ENCODE measurements at places on chromosomes 16 and 17.

DNA sequence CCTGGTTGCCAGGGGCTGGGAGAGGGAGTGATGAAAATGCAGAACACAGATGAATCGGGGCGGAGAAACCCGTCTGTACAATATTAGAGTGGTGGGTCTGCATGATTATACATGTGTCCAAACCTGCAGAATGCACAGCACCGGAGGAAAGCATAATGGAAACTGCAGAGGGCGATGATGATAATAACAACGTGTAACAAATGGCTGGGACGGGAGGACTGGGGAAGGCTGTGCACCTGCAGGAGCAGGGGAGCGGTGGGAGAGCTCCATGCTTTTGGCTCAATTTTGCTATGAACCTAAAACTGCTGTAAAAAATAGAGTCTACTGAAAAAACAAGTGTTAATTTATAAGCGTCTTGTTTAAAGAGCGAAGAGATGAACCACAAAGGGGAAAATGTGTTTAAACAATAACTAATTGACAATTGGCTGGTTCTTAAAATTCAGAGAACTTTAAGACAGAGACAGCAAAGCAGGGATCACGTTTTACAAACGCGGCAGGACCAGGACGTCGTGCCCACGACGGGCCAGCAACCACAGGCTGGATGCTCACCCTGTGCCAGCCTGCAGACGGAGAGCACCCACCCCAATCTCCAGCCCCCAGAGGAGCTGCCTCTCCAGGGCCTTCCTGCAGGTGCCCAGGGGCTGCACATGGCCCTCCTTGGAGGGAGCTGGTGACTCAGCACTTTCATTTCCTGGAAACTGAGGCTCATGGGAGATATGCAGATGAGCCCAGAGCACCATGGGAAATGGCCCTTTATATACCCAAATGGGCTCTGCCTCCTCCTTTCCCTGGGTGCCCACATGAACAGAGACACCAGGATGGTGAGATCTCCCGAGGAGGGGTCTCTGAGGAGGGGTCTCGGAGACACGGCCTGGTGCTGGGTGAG, at the start of gene TEX19:
Gene TEX19 (plus strand): TSS at position 783 of the 886 bp plus-strand sequence. CDS start 2,904 bp downstream, outside the sequence.
- DNase-seq = no peak

DNA sequence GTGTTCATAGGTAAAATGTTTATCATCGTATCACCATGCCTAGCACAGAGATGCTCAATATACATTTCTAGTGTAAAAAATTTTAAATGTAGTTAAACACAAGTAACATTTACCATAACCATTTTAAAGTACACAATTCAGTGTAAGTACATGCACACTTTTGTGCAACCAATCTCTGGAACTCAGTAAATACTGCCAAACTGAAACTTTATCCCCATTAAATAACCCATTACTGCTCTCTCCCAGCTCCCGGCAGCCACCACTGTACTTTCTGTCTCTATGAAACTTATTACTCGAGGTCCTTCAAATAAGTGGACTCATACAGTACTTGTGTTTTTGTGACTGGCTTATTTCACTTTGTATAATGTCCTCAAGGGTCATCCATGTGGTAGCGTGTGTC, 29.0 kb downstream of the RMI2 start:
- DNase-seq = no peak

DNA sequence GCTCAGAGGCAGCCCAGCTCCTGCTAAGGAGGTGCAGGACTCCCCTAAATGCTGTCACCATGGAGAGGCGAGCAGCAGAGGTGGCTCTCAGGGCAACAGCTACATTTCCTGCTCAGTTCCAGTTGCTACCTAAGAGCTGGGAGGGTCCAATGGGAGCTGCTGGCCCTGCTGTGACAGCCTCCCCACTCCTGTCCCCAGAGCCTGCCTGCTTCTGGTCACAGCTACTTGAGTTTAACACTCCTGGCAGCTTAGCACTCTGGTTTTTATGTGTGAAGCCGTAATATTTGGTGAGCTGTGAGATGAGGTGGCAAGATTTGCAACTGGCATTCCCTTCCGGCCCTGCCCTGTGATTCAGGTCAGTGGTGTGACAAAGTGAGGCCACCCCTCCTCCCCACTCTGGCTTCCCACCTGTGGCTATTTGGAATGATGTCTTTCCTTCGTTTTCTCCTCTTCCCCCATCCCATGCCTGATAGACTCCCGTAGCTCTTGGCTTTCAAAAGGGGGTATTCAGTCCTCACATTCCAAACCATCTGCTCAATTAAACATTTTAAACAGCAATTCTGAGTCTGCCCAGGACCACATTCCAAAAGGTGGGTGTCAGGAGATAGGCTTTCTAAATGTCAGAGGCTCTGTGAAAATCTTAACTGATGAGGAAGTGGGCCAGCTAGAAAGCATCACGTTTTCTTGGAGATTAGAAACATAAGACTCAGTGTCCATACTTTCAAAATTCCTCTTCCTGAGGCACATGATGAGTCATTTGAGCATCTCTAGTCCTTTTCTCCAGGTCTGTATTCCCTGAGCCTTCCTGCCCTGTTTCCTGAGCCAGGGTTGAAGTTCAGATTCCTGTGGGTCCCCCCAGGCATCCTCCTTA, 42.6 kb upstream of the SKAP1 start:
- DNase-seq = peak; percentile 65

- DNase-seq = peak; percentile 99
Observed at GRCh38 chr16:85395207-85395912, 217.8 kb upstream of the GSE1 start.

DNA sequence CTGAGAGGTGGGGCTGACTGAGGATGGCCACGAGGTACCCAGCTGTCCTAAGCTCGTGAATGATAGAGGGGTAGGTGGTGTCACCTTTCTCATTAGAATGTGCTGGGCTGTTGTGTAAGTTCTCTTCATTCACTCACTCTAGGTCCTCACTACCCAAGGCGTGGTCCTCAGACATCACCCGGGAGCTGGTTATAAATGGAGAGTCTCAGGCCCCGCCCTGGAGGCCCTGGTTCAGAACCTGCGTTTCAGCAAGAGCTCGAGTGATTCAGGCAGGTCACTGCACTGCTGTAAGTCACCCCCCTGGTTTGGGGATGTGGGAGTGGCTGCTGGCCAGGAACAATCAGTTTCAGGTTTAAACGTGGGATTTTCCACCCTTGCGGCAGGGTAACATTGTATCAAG, 139.8 kb downstream of the FOXL1 start:
- DNase-seq = no peak

DNA sequence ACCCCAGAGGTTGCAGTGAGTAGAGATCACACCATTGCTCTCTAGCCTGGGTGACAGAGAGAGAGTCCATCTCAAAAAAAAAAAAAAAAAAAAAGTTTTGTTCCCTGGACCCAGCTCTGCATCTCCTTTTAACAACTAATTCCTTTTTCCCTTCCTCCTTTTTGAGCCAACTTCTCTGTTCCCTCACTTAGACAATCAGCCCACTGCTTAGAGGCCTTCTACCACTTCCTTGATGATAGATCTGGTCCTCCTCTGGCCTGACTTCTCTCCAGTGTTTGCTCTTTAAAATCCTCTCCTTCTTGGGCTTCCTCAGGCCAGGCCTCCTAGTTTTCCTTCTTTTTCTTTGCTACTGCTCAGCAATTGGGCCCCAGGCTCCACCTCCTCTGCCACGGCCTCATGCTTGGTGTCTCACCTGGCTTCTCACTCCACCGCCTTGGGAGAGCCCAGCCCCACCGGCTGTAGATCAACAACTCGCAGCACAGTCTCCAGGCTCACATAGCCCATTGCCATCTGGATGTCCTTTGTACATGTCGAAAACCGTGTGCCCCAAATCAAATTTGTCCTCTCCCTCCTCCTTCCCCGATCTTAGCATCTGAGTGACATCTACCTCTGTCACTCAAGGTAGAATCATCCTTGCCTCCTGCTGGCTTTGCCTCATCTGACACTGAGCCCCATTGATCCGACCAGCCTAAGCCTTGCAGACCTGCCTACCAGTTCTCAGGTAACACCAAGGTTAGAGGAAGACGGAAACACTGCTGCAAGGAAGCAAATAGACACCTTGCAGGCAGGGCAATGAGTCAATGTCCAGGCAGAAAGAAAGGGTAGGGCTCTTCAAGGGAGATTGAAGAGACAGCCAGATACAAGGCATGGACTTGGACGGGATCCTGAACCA, 17.4 kb downstream of the ARHGAP27 start:
- no peak for DNase-seq

GRCh38 chr16:48047720-48048119, 108.1 kb downstream of the ABCC12 start:
- DNase-seq = no peak

DNA sequence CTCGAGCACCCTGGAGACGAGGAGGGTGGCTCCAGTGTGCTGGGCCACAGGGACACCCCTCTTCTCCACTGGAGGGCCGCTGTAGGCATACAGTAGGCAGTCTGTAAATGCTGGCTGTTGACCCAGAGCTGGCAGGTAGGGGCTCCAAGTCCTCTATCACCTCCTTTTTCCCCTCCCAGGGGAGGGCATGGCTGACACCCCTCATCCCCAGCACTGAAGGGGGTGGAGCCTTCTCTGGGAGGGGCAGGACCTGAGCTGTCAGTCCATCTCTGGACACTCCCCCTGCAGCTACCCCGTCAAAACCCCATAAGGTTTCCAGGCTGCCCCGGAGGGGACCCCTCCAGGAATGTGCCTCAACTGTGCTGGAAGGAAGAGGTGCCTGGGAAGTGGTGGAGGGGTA, 2.4 kb downstream of the KCNJ12 start:
- DNase-seq = no peak

- no peak for DNase-seq
Observed at GRCh38 chr16:67579686-67580085, 17.4 kb downstream of the CTCF start.

GRCh38 chr17:39606434-39607056, 1.2 kb downstream of the NEUROD2 start:
- no peak for DNase-seq

- no peak for DNase-seq
Observed at GRCh38 chr17:82177276-82177675, 35.4 kb downstream of the CCDC57 start.

- no peak for DNase-seq
Observed at GRCh38 chr17:56983366-56983765, 5.4 kb downstream of the SCPEP1 start.

GRCh38 chr17:21191698-21192097, 22.3 kb downstream of the TMEM11 start:
- DNase-seq = no peak

GRCh38 chr16:57897053-57897784, 73.7 kb downstream of the CNGB1 start:
- DNase-seq = no peak

DNA sequence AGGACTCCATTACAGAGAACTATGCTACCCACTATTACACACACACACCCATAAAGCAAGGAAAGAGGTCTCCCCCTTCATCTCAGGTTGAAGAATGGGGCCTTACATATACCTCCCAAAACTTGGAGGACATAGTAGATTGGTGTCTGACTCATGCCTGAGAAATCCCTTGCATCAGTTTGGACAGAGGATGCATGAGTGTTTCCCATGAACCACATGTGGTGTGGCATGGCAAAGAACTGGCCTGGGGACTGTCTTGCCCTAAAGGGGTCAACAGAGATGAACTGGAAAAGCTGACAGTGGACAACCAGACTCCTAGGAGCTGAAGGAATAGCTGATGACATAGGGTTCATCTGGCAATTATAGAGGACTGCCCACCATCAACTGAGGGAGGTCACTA, 54.0 kb downstream of the DYNLRB2 start:
- DNase-seq = peak; percentile 50

GRCh38 chr16:74497761-74498160, 76.5 kb upstream of the CLEC18B start:
- DNase-seq = no peak

DNA sequence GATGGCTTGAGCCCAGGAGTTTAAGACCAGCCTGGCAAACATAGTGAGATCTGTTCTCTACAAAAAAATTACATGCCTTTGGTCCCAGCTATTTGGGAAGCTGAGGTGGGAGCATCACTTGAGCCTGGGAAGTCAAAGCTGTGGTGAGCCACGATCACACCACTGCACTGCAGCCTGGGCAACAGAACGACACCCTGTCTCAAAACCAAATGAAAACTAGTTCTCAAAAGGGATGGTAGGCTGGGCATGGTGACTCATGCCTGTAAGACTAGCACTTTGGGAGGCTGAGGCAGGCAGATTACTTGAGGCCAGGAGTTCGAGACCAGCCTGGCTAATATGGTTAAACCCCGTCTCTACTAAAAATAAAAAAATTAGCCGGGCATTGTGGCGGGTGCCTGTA, 31.1 kb downstream of the PPM1D start:
- DNase-seq = no peak

- peak; percentile 63 for DNase-seq
Observed at GRCh38 chr16:83813823-83814658, 6.3 kb downstream of the HSBP1 start.

DNA sequence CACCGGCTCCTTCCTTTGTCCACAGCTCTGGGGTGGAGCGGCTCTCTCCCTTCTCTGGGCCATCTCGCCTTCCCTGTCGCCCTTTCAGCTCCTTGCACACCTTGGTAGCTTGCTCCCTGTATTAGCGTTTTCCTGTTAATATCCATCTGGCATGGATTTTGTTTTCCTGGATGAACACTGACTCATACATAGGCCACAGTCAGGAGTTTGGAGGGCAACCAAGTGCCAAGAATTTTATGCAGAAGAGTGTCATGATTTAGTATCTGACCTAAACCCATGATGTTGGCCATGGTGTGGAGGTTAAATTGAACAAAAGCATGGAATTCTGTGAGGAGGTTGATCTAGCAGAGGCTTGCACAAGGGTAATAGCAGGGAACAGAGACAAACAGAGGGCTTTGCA, 180.9 kb downstream of the AIPL1 start:
- DNase-seq = no peak

GRCh38 chr17:52410781-52411180, 252.3 kb upstream of the CA10 start:
- DNase-seq = no peak

GRCh38 chr17:64115822-64116534, 14.0 kb downstream of the ERN1 start:
- DNase-seq = peak; percentile 62

GRCh38 chr17:49556223-49556943, 19.3 kb upstream of the NXPH3 start:
- peak; percentile 74 for DNase-seq

DNA sequence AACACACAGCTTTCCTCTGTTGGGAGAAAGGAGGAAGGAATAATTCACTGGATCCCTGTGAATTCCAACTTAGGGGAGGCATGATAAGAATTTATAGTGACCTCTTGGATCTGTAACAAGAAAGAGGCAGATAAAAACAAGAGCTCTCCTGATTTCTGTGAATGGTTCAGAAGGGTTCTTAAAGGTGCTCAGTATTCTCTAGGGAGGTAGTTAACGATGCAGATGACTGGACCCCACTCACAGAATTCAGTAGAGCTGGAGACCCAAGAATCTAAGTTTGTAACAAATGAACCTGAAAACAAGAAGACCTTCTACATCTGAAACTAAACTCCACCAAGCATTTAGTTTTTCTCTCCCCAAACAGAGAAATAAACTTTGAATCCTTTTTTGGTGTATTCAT, 8.6 kb downstream of the ZNRF1 start:
- no peak for DNase-seq

DNA sequence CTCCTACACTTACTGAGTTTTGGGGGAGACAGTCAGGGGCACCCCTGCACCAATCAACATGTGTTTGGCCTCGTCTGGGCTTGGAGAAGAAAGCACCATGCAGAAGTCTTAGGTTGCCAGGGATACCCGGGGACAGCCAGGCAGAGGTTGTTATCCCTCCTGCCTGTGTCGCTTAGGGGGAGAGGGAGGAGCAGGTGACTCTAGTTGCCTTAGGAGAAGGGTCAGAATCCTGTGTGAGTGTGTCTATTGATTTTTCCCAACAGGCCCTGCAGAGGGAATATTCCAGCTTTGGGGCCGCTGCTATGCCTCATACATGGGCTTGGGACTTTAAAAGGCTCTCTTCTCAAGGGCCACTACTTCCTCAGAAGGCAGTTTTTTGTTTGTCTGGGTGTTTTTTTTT, 89.1 kb downstream of the RGS9 start:
- DNase-seq = no peak

- DNase-seq = no peak
Observed at GRCh38 chr16:79269211-79269863, 331.2 kb downstream of the MAF start.

Measured in fibroblast of skin of scalp (primary cell).